ENCODE measurements at places on chromosomes 7 and 10. TPM values are rescaled to one million over a fixed set of nuclear protein-coding genes. Genes with fewer than 3 reads are reported as not detected.

Gene PDE6C
- not detected for total RNA-seq

DNA sequence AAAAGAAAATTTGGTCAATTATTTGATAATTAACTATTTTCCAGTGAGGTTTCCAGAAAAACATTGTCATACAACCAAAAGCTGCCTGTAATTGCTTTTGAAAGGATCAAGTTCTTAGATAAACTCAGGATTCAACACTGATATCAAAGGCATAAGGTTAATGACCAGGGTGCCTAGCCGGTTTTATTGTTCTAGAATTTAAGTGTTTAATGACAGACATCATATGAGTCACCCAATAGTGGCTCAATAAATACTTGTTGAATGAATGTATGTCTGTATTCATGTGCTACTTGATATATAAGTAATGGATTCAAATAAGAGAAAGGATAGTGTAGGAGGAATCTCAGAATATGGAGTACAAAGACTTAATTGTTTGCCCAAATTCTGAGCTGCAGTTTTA, 196.1 kb upstream of the LRGUK start:
- DNase-seq = no peak

DNA sequence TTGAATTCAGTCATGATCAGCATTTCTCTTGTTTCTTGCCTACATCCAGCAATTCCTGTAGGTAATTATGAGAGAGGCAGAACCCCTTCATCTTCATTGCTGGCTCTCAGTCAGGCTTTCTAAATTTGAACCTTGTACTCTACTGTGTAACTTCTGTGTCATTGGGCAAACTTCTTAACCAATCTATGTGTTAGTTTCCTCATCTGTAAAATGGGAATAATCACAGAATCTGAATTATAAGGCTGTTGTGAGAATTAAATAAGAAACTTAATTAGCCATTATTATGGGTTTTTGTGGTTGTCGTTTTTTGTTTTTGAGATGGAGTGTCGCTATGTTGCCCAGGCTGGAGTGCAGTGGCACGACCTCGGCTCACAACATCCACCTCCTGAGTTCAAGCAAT, 11.5 kb upstream of the GALNT11 start:
- no peak for DNase-seq

Gene SRRM3
- total RNA-seq = 0.99 TPM

Gene TMEM225B
- 0.89 TPM for total RNA-seq

GRCh38 chr10:80144067-80144695, 11.7 kb downstream of the PLAC9 start:
- no peak for DNase-seq

DNA sequence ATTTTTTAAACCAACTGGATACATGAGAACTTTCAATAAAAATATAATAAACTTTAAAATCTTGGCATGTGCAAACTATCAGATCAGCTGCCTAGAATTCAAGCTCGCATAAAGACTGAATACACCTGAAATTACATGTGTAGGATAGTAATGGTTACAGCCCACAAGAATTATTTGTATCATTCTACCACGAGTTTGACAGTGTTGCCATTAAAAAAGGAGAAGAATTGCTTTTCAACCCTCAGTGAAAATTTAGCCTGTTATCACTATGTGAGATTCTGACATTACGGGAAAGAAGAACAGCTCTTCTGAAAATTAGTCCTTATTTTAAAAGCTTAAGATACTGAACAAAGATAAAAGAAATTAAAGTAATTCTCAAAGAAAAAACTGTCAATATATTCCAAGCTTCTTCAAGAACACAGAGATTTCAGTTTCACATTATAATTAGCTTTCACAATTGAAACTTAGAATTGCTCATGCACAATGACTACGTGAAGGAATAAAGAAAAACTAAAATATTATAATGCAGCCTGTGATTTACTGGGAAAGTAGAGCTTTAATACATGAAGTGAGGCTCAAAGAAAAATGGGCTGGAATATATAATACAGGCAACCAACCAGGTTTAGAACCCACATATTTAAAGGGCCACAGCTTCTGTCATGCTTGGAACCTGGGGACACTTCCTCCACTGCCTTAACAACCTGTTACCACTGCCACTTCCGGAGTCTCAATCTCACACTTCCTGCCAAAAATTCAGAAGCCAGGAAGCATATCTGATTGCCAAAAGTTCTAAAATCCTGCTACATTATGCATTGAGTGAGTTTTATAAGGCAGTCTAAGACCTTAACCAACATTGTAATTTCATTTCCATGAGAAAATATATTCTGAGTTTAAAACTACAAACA, 23.2 kb downstream of the TPK1 start:
- DNase-seq = no peak

Gene TRPV5
- total RNA-seq = 0.10 TPM

Gene CCL26
- 0.69 TPM for total RNA-seq

GRCh38 chr10:70571236-70571635, 31.3 kb downstream of the PRF1 start:
- no peak for DNase-seq

- DNase-seq = no peak
These were observed 17.8 kb downstream of the ENO4 start for GRCh38 chr10:116866987-116867595.

GRCh38 chr7:110373416-110373815, 717.5 kb upstream of the LRRN3 start:
- DNase-seq = no peak

Gene OR2A12
- total RNA-seq = not detected

GRCh38 chr7:149860821-149861727, 12.7 kb upstream of the ATP6V0E2 start:
- no peak for DNase-seq

GRCh38 chr10:87842776-87843497, 20.4 kb downstream of the KLLN start:
- no peak for DNase-seq

Gene CYP3A4
- 2.6 TPM for total RNA-seq

Gene ATXN7L1
- 10.1 TPM for total RNA-seq
